Ecto neural progenitor cell (in vitro differentiated cells): ENCODE measurements at places on chromosomes 2 and 18.
A peak's percentile ranks its signal among the peaks of the same experiment; 100 is the strongest.

DNA sequence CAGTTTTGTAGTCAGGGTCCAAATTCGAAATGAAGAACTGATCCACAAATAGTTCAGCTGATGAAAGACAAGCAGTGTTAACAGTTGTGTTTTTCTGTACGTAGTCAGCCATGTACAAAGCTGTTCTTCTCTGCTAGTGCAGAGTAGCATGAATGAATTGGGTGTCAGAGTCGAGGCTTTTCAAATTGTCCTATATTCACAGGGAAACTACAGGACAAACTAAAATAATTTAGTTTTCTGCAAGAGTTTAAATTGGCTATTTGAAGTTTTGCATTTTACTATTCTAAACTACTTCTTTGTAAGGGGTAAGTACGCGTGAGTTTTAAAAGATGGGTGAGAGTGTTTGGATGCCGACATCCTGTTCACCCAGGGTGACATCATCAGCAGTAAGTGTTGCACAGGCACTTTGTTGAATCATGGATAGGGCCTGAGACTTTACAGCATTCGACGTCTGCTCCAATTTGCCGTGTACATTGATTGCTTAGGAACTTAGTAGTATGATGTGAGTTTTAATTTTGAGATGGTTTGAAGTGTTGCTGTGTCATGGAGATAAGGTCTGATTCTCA, 147.2 kb upstream of the NFATC1 start:
- DNase-seq = no peak

- DNase-seq = no peak
Measured at GRCh38 chr2:230326453-230327417, at the start of gene SP140L. SP140L (plus strand) TSS chr2:230327193; CDS start chr2:230327270, 77 bp downstream.

DNA sequence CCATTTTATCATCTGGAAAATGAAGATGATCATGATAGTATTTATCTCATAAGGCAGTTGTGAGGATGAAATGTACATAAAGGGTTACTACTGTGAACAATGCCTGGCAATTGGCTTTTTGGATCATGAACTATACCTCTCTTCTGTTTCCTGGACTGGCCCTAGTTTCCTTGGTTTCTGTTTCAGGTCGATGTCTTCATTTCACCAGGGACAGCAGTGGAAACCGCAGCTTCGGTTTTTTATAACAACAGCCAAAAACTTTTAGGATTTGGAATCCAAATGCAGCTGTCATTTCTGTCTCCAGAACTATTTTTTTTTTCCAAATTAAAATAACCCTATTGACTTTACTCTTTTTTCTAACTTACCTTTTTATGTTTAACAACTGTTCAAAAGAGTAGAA, 425.1 kb downstream of the RND3 start:
- DNase-seq = no peak

GRCh38 chr2:113124984-113125855, 2.2 kb upstream of the IL1RN start:
- DNase-seq = no peak

DNA sequence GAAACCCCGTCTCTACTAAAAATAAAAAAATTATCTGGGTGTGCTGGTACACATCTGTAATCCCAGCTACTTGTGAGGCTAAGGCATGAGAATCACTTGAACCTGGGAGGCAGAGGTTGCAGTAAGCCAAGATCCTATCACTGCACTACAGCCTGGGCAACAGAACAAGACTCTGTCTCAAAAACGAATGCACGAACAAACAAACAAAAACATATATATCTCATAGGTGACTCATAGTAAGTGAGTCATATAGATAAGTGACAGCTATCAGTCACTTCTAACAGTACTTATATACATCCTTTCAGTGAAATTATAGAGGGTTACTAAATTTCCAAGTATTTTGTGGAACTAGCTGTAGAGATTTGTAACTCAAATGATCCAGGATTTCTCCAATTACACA, 127.3 kb upstream of the FIGN start:
- DNase-seq = no peak

- DNase-seq = peak; percentile 22
Measured at GRCh38 chr18:75108579-75109318, 100.2 kb downstream of the PTGR3 start.

- no peak for DNase-seq
Measured at GRCh38 chr2:72211777-72212485, 64.3 kb upstream of the CYP26B1 start.
